Activated CD4-positive, alpha-beta T cell treated with anti-CD3 and anti-CD28 coated beads for 36 hours (primary cell): ENCODE measurements at places on chromosomes 7 and 10. TPM values are rescaled to one million over a fixed set of nuclear protein-coding genes. Genes with fewer than 3 reads are reported as not detected.
A peak's percentile ranks its signal among the peaks of the same experiment; 100 is the strongest.

GRCh38 chr10:117541909-117542705 is 439 bp upstream of the EMX2 start:
- no peaks in the 10 kb centered on the region for H3K36me3 ChIP-seq
- no peak overlapping the region for H3K27ac ChIP-seq
- peak; percentile 48 for DNase-seq
- peaks cover 66% of the 10 kb centered on the region for H3K27me3 ChIP-seq

CFAP70 gene
- total RNA-seq, result 0.71 TPM

CLCN1 gene
- 0.09 TPM for total RNA-seq

DNA sequence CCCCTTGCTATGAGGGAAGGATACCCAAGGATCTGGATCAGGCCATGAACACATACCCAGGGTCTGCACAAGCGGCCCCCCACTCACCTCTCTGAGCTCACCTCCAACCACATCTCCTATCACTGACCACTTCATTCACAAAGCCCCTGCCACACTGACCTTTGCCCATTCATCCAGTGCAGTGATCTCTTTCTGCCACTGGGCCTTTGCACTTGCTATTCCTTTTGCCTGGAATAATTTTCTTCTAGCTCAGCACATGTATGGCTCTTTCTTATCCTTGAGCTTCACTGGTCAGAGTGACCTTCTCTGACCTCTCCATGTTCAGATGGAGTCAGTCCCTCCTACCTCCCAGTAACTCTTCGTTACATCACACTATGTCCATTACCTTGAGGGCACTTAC is 48.3 kb downstream of the ADRA2A start:
- H3K27ac ChIP-seq, result no peak overlapping the region
- H3K27me3 ChIP-seq, result peaks cover 8% of the 10 kb centered on the region
- H3K4me3 ChIP-seq, result no peak overlapping the region
- DNase-seq, result no peak
- no peaks in the 10 kb centered on the region for H3K4me1 ChIP-seq
- H3K36me3 ChIP-seq, result no peaks in the 10 kb centered on the region

- H3K4me3 ChIP-seq, result no peak overlapping the region
- no peak for DNase-seq
- peaks cover 15% of the 10 kb centered on the region for H3K27me3 ChIP-seq
- H3K27ac ChIP-seq, result no peak overlapping the region
- peaks cover under 1% of the 10 kb centered on the region for H3K4me1 ChIP-seq
- H3K36me3 ChIP-seq, result no peaks in the 10 kb centered on the region
Observed at GRCh38 chr7:26043801-26044200, 108.2 kb upstream of the NFE2L3 start.

DNA sequence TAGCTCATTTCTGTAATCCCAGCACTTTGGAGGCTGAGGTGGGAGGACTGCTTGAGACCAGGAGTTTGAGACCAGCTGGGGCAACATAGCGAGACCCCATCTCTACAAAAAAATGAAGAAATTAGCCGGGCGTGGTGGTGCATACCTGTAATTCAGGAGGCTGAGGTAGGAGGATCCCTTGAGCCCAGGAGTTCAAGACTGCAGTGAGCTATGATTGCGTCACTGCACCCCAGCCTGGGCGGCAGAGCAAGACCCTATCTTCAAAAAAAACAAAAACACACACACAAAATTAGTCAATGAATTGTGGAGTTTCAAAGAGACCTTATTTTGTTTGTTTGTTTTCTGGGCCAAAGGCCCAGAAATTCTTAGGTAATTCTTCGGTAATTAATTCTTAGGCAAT is 110.0 kb downstream of the CUX1 start:
- no peak overlapping the region for H3K4me3 ChIP-seq
- H3K27ac ChIP-seq, result no peak overlapping the region
- no peaks in the 10 kb centered on the region for H3K27me3 ChIP-seq
- H3K36me3 ChIP-seq, result peaks cover 13% of the 10 kb centered on the region
- peaks cover 10% of the 10 kb centered on the region for H3K4me1 ChIP-seq
- no peak for DNase-seq

DNA sequence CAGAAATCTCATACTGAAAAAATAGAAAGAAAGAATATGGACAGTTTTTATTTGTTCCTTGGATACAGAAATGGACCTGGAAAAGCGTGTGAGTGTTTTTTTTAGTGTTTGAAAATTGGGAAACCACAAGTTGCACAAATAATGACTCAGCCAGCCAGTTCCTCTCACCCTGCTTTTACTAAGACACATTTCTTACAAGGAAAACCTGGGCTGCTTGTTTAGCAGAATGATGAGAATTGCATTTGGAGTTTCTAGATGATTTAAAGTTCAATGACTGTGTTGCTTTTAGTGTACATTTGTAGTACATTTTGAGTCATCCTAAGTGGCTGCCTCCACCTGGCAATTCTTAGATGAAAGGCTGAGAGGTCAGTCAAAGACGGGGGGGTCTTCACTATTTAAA is 218.7 kb downstream of the ABCA13 start:
- peaks cover 8% of the 10 kb centered on the region for H3K4me1 ChIP-seq
- no peak overlapping the region for H3K27ac ChIP-seq
- no peaks in the 10 kb centered on the region for H3K36me3 ChIP-seq
- H3K27me3 ChIP-seq, result no peaks in the 10 kb centered on the region

SUN1 gene
- total RNA-seq, result 71.3 TPM

GRCh38 chr7:110625294-110625693 is 465.6 kb upstream of the LRRN3 start:
- H3K27me3 ChIP-seq, result peaks cover 2% of the 10 kb centered on the region
- no peak overlapping the region for H3K4me3 ChIP-seq
- no peaks in the 10 kb centered on the region for H3K36me3 ChIP-seq
- H3K27ac ChIP-seq, result no peak overlapping the region
- no peak for DNase-seq

DNA sequence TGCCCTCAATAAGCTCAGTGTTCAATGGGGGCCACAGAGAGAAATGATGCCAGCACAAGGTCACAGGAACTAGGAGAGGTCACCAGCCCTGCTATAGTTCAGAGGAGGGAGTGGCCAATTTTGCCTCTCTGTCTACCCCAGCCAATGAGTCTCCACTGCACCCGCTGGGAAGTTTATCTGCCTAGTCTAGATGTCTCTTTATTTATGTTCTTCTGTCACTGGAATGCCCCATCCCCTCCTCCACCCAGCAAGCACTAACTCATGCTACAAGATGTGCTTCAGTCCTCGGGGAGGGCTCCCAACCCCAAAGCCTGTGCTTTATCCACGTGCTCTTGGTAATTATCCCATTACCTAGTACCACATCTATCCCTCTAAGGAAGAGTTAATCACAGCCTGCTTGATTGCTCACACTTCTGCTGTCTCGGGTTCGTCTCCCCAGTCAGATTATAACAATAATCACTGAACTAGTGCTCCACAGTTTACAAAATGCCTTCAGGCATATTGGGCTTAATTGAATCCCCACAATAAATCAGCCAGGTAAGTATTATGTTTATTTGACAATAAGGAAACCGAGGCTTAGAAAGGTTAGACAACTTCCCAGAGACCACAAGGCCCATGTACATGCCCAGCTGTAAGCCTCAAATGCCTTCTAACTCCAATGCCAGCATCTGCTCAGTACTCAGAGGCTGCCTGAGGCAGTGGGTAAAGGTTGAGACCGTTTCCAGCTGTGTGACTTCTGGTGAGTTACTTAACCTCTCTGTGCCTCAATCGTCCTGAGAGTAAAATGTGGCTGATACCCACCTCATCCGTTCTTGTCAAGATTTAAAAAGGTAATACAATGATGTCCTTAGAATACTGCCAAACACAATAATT is 3.9 kb downstream of the HIP1 start:
- DNase-seq, result no peak
- H3K4me1 ChIP-seq, result peaks cover 15% of the 10 kb centered on the region
- no peak overlapping the region for H3K27ac ChIP-seq
- no peak overlapping the region for H3K4me3 ChIP-seq
- no peaks in the 10 kb centered on the region for H3K36me3 ChIP-seq
- H3K27me3 ChIP-seq, result peaks cover 4% of the 10 kb centered on the region

FIS1 gene
- 92.6 TPM for total RNA-seq

OR13A1 gene
- total RNA-seq, result not detected

PLEKHS1 gene
- total RNA-seq, result 0.07 TPM

- no peak for DNase-seq
- no peaks in the 10 kb centered on the region for H3K27me3 ChIP-seq
- no peaks in the 10 kb centered on the region for H3K4me1 ChIP-seq
- H3K27ac ChIP-seq, result no peak overlapping the region
- H3K36me3 ChIP-seq, result peaks cover 75% of the 10 kb centered on the region
- H3K4me3 ChIP-seq, result no peak overlapping the region
Observed at GRCh38 chr10:99754670-99755069, 22.6 kb downstream of the CUTC start.

HMX3 gene
- total RNA-seq, result not detected

DNA sequence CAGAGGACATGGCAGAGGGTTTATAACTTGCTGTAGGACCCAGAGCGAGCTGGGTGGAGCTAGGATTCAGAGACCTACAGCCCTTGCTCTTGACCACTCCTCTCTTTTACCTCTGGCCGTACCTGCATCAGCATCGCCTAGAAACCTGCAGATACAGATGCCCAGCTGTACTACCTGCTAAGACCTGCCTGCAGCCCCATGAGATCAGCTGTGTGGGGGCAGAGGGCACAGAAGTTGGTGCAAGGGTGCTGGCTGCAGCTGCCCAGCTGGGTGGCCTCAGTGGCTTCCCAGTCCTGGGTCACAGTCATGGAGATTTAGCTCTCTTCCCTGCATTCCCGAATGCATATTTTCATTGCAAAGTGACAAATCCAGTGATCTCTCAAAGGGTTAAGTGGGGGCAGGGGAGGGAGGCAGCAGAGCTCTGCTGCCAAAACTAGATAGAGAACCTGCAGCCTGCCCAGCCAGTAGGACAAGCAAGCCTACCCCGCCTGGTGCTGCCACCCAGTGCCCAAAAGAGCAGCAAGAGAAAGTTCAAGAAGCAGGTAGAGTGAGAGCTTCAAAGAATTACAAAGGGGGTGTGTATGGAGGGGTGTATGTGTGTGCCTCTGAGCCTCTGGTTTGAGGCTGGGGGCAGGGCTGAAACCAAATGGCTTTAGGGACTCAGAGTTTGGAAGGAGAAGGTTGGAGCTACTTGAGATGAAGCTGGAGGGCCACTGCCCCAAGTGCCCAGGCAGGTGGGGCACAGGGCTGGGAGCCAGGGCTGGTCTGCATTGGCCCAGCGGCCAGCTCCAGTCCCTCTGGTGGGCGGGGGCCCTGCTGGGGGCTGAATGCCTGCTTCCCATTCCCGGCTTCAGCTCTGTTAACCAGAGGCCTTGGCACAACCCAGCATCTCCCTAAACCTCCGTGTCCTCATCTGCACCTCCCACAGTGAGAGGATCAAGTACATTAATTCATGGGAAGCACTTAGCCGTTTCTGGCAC is 6.9 kb downstream of the FAM241B start:
- H3K4me3 ChIP-seq, result no peak overlapping the region
- H3K36me3 ChIP-seq, result peaks cover 5% of the 10 kb centered on the region
- no peaks in the 10 kb centered on the region for H3K27me3 ChIP-seq
- no peak overlapping the region for H3K27ac ChIP-seq

CLRN3 gene
- total RNA-seq, result not detected

RBM33 gene
- 67.6 TPM for total RNA-seq

UCN3 gene
- not detected for total RNA-seq

- H3K27ac ChIP-seq, result no peak within 1 kb of the TSS
- DNase-seq, result no peak
- no peak within 1 kb of the TSS for H3K4me3 ChIP-seq
- no peaks in the 10 kb centered on the region for H3K36me3 ChIP-seq
- H3K27me3 ChIP-seq, result no peaks in the 10 kb centered on the region
Observed at GRCh38 chr7:102912742-102913141, at the start of gene LRRC17. LRRC17 (plus strand) TSS chr7:102913000; CDS start chr7:102933914, 20,914 bp downstream.

KLF14 gene
- total RNA-seq, result not detected

DNA sequence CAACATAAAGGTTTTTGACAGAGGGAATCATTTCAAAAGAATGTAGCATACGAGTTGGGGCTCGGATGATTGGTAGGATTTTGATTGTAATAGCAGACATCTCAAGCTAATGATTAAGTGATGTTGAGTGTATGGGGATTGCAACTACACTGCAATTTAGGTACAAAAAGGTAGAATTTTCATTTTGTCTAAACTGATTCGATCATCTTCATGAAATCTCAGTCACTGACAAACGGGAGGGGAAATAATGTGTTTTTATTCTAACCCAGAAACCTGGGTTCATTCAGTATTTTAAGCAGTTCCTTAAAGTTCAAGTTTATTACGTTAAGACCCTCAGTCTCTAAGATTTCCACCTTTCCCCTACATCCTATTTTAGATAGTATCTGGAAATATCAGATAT is 3.9 kb upstream of the PHYHIPL start:
- no peak overlapping the region for H3K27ac ChIP-seq
- DNase-seq, result no peak
- peaks cover 5% of the 10 kb centered on the region for H3K4me1 ChIP-seq
- peaks cover 12% of the 10 kb centered on the region for H3K27me3 ChIP-seq

DNA sequence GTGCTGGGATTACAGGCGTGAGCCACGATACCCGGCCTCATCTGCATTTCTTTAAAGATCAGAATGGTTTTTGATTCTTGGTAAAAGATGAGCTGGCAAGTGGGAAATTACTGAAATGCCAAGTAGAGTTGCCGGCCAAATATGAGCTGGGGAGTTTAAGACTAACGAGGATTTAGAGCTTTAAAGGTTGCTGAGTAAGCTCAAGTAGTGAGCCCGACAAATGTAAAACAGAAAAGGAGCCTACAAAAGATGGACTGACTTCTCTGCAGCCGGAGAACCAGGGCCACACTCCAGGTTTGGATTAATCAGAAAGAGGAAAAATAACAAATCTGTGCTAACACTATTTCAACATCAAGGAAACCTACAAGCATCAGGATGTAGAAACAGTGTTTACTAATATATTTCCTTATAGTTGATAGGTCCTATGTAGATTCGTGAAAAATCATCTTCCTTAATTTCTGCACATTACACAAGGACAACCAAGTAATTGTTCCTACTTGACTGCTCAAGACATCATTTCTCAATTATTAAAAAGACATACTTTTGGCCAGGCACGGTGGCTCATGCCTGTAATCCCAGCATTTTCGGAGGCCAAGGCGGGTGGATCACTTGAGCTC is 49.6 kb downstream of the MPP7 start:
- H3K36me3 ChIP-seq, result no peaks in the 10 kb centered on the region
- no peak overlapping the region for H3K4me3 ChIP-seq
- H3K4me1 ChIP-seq, result peaks cover 28% of the 10 kb centered on the region
- no peak overlapping the region for H3K27ac ChIP-seq

APBB1IP gene
- 53.3 TPM for total RNA-seq

HKDC1 gene
- 0.30 TPM for total RNA-seq

C7orf33 gene
- not detected for total RNA-seq

- H3K27me3 ChIP-seq, result peaks cover 15% of the 10 kb centered on the region
- H3K36me3 ChIP-seq, result peaks cover 4% of the 10 kb centered on the region
- H3K27ac ChIP-seq, result no peak overlapping the region
- H3K4me3 ChIP-seq, result no peak overlapping the region
- H3K4me1 ChIP-seq, result no peaks in the 10 kb centered on the region
Observed at GRCh38 chr7:138036135-138036534, 34.2 kb upstream of the CREB3L2 start.

GRCh38 chr10:119278126-119278709 is 70.8 kb downstream of the GRK5 start:
- H3K27ac ChIP-seq, result no peak overlapping the region
- no peak for DNase-seq
- no peaks in the 10 kb centered on the region for H3K27me3 ChIP-seq
- no peak overlapping the region for H3K4me3 ChIP-seq
